Activated naive CD4-positive, alpha-beta T cell treated with anti-CD3 and anti-CD28 coated beads, Interleukin-2, amount 10 ng/mL, durations not matched to agents 5 hours and 36 hours (primary cell): ENCODE measurements at places on chromosomes 4 and X. TPM values are rescaled to one million over a fixed set of nuclear protein-coding genes. Genes with fewer than 3 reads are reported as not detected.

The MAP7D3 gene
- total RNA-seq = 13.1 TPM

The RHOXF2 gene
- not detected for total RNA-seq

The PHKA1 gene
- total RNA-seq = 0.48 TPM

The CXCL8 gene
- 0.20 TPM for total RNA-seq

The LNX1 gene
- total RNA-seq = not detected

The AR gene
- 0.23 TPM for total RNA-seq

The ESX1 gene
- total RNA-seq = not detected

The GLRB gene
- not detected for total RNA-seq

The TMPRSS11F gene
- total RNA-seq = not detected

The MAGEA1 gene
- total RNA-seq = not detected

The CRMP1 gene
- total RNA-seq = not detected

The AWAT2 gene
- not detected for total RNA-seq

The ARHGEF6 gene
- 90.7 TPM for total RNA-seq

The NLGN4X gene
- not detected for total RNA-seq

The ARHGAP4 gene
- total RNA-seq = 343 TPM

The COMMD8 gene
- 20.1 TPM for total RNA-seq

The RRAGB gene
- total RNA-seq = 11.0 TPM

The ARHGAP24 gene
- total RNA-seq = not detected

The CYTL1 gene
- total RNA-seq = not detected

The FABP2 gene
- total RNA-seq = 0.39 TPM

The DLG3 gene
- 15.2 TPM for total RNA-seq

The SLC39A8 gene
- total RNA-seq = 80.4 TPM

The RASSF6 gene
- not detected for total RNA-seq

The PAK3 gene
- total RNA-seq = 0.33 TPM

The SLC25A31 gene
- not detected for total RNA-seq

The CTAG1A gene
- not detected for total RNA-seq

The ANXA3 gene
- 2.1 TPM for total RNA-seq

The NAA10 gene
- 79.0 TPM for total RNA-seq

The UBL4A gene
- 42.6 TPM for total RNA-seq

The CYLC1 gene
- not detected for total RNA-seq

The HMX1 gene
- total RNA-seq = not detected

The LGI2 gene
- not detected for total RNA-seq

The ASB5 gene
- not detected for total RNA-seq

The OPN1LW gene
- total RNA-seq = not detected

The FAM133A gene
- total RNA-seq = not detected

The GPR143 gene
- total RNA-seq = not detected

The CAPN6 gene
- not detected for total RNA-seq

The ENOPH1 gene
- 34.9 TPM for total RNA-seq

The SLC35A2 gene
- total RNA-seq = 17.7 TPM

The LANCL3 gene
- total RNA-seq = 0.10 TPM

The SHROOM3 gene
- total RNA-seq = not detected

The STS gene
- total RNA-seq = 1.1 TPM

The SSX2B gene
- total RNA-seq = not detected

The GLOD5 gene
- not detected for total RNA-seq

The PIM2 gene
- total RNA-seq = 297 TPM

The CLGN gene
- total RNA-seq = 0.10 TPM

The ADGRG4 gene
- total RNA-seq = not detected

The SSX4B gene
- total RNA-seq = not detected
